Fibroblast of mammary gland (primary cell): ENCODE measurements at places on chromosomes 6 and 20.

- peak; percentile 93 for DNase-seq
Measured at GRCh38 chr6:20534295-20535262, at the start of gene CDKAL1. Gene CDKAL1 (plus strand): TSS chr6:20534457. CDS start chr6:20546351, 11,894 bp downstream.

GRCh38 chr6:138162111-138162954 is 594 bp downstream of the ARFGEF3 start:
- no peak for DNase-seq

GRCh38 chr6:26520237-26520849 is 17.8 kb upstream of the HMGN4 start:
- no peak for DNase-seq

DNA sequence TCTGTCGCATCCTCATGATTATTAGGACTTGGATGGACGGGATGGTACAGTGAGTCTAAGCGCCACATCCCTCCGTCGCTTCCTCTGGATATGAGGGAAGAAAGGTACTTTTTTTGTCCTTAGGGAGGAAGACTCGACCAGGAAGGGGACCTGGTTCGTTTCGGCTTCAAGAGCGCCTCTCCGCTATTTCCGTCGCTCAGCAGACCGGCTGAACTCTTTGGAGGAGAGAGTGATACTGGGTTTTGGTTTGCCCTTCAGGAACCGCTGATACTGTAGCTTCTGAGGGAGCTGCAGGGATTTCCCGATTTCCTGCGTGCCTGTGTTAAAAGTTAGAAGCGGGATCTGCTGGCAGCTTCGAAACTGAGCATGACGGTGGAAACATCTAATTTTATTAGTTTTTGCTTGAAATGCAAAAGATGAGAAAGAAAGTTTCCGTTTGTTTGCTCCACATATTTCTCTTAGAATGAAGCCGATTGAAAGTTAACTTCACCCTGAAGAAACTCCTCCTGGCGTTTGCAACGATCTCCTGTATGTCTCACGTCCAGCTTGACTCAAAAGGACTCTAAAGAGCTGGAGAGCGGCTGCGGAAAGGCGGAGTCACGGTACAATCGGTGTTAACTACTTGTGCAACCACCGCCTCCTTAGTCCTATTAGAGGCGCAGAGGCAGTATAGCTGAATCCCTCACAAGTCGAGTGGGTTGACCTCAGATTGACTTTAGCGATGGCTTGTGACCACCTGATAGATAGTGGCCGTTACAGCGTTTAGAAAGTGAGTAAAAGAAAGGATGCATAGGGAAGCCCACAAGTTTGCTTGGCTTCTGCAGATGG is 129.4 kb downstream of the TRIM27 start:
- peak; percentile 71 for DNase-seq

- DNase-seq: peak; percentile 43
Measured at GRCh38 chr6:45493761-45494160, 116.0 kb upstream of the SUPT3H start.

GRCh38 chr20:44113618-44114376 is 73.2 kb downstream of the JPH2 start:
- no peak for DNase-seq

- no peak for DNase-seq
Measured at GRCh38 chr20:57315976-57316480, 13.6 kb upstream of the SPO11 start.

GRCh38 chr6:163926642-163927041 is 512.1 kb downstream of the QKI start:
- peak; percentile 40 for DNase-seq

- no peak for DNase-seq
Measured at GRCh38 chr6:13195803-13196202, 132.5 kb downstream of the TBC1D7 start.

- no peak for DNase-seq
Measured at GRCh38 chr6:46526607-46527006, 35.4 kb upstream of the RCAN2 start.

GRCh38 chr20:57840066-57840465 is 130.3 kb upstream of the PMEPA1 start:
- no peak for DNase-seq

DNA sequence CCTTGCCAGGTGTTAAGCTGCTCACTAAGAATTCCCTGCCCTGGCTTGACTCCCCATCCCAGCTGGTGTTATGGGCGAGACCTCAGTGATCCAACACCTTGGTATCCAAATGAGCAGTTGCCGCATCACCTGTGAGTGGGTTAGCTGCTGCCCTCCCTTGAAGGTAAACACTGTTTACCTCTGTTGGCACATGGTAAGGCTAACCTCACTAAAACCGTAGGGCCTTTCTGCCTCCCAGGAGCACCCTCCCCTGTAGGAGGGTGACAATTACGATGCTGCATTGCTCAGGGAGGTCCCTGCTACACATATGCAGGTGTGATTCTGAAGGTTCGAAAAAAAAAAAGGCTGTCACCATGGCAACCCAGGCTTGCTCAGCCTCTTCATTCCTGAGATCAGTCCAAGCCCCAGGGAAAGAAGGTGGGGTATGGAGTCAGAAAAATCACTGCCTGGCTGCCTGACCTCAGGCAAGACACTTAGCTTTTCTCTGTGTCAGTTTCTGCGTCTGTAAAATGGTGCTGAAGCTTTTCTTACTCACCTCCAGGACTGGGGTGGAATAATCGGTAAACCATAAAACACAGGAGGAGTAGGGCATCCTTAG is 19.5 kb downstream of the PNPLA1 start:
- no peak for DNase-seq

GRCh38 chr20:6094063-6094462 is 28.8 kb downstream of the FERMT1 start:
- DNase-seq: no peak

DNA sequence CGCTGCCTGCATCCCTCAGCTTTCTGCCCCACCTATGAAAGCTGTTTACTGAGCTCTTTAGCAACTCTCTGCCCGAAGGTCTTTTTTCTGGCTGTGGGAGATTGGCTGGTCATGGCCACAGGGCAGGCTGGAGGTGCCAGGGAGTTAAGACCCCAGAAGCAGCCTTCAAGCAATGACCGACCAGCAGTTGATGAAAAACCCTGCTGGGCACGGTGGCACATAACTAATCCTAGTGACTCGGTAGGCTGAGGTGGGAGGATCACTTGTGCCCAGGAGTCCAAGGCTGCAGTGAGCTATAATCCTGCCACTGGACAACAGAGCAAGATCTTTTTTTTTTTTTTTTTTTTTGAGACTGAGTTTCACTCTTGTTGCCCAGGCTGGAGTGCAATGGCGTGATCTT is 20.4 kb upstream of the ITPR3 start:
- DNase-seq: no peak

DNA sequence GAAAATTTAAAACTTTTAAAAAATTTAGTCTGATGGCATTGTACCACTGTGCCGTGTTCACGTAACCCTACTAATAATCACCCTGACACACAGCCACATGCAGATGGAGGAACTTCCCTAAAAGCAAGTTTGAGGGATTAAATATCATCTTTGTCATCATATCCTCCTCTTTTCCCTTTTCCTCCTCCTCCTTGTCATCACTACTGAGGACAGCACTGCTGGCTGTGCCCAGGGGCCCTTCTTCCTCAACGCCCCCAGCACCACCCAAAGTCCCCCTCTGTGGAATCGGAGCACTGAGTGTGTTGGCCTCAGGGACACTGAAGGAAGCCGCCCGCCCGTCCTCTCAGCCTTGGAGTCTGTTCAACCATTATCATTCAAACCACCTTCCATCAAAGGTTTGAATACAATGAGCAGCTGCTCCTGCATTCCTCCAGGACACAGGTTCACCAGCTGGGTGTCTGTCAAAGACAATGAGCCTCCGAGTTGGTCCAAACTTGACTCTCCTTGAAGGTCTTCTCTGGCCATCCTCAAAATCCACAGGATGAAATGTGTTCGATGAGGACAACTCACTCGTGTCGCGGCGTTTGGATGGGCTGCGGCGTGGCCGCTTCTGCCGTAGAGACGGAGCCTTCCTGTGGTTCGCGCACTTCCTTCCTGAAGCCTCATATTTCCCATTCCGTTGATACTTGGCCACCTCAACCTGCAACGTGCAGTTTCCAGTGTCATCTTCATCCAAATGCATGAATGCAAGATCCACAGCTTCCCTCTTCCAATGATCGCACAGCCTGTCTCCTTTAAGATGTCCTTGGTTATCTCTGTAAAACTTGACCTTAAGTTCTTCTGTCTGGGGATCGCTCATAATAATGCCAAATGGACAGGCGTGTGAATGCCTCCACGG is 23.3 kb downstream of the NQO2 start:
- peak; percentile 3 for DNase-seq

GRCh38 chr20:36101192-36101591 is 53.3 kb upstream of the EPB41L1 start:
- DNase-seq: no peak

DNA sequence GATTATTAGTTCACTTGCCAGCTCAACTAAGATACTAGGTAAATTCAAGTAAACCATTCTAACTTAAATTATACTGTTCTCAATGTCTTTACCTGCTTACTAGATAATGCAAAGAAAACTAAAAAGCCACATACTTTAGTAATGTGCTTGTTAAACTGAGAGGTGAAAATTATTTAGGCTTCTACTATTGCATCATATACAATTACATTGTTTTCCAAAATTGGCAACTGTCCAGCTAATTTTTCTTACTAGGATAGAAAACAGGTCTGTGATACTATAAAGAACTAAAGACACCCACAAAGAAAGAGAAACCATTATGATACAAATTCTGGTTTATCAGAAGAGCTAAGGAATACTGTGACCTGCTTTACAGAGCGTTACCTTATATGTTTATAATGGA is 45.6 kb upstream of the ALDH8A1 start:
- DNase-seq: no peak

GRCh38 chr20:36153736-36154699 is 522 bp upstream of the EPB41L1 start:
- DNase-seq: peak; percentile 39

DNA sequence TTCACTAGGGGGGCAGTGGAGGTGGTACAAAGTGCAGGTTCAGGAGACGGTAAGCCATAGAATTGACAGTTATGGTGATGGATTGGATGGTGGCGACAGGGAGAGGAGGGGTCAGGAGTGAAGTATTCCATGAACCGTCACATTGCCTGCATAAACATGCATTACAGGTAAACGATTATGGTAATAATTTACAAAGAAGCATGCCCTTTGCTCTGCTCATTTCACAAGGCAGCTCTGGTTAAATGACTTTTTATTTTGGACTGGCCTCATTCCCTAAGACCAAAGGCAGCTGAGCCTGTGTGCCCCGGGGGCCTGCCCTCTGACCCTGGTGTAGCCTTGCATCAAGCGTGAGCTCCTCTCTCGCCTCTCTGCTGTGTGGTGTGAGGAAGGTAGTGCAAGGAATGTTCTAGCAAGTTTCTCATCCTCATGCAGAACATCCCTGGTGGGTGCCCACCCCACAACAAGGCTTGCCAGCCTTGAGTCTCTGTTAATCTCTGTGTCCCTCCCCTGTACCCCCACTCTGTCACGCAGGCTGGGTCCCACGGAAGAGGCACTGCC is 59.0 kb downstream of the PPP1R14C start:
- DNase-seq: no peak

- DNase-seq: no peak
Measured at GRCh38 chr20:62080249-62080990, 14.7 kb upstream of the TAF4 start.

- DNase-seq: no peak
Measured at GRCh38 chr20:32050851-32051556, 1.0 kb upstream of the HCK start.

GRCh38 chr6:79964607-79965081 is 17.3 kb upstream of the ELOVL4 start:
- DNase-seq: no peak

GRCh38 chr6:151876122-151876521 is 68.6 kb downstream of the ESR1 start:
- no peak for DNase-seq

- DNase-seq: no peak
Measured at GRCh38 chr20:54347166-54347833, 128.1 kb upstream of the DOK5 start.

DNA sequence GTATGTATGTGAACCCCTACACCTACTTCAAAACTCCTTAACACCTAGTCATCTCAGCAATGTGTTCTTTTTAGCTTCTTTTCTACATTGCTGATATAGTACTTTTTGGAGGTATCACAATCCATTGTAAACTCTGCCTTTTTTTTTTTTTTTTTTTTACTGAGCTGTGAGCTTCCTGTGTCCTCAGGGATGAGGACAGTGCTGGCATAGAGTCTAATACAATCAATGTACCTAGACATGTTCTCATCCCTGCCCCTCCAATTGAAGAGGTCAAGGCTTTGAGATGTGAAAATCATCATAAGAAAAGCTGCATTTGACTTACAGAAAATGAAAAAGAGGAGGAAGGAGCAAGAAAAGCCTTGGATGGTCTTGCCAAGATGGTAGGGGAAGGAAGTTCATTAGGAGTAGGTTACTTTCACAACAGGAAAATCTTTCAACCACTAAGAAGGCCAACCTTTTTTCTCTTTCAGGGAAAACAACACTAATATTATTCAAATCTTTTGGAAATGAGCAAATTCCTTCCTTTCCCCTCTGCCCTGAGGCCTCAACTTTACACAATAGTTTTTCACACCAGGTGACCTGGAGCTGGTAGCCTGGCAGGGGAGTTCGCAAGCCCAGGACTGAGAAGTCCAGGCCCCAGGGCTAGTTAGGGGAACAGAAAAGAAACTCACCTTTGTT is 2.8 kb upstream of the JARID2 start:
- DNase-seq: no peak

DNA sequence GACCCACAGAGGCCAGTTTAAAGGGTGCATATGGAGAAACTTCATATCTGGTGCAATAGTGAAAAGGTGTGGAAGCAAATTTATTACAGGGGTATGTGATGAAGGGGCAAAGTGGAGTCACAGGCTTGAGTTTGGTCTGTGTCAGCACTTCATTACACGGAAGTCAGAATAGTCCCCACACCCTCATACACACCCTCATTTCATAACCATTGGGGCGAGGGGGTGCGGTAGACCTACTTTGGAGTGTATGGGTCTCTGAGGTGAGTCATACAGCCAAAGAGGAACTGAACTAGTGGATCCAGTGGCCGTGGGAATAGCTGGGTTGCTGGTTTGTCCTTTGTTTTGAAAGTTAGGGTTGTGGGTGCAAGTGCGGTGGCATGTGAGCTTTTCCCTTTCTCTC is 3.3 kb downstream of the TM9SF4 start:
- no peak for DNase-seq

DNA sequence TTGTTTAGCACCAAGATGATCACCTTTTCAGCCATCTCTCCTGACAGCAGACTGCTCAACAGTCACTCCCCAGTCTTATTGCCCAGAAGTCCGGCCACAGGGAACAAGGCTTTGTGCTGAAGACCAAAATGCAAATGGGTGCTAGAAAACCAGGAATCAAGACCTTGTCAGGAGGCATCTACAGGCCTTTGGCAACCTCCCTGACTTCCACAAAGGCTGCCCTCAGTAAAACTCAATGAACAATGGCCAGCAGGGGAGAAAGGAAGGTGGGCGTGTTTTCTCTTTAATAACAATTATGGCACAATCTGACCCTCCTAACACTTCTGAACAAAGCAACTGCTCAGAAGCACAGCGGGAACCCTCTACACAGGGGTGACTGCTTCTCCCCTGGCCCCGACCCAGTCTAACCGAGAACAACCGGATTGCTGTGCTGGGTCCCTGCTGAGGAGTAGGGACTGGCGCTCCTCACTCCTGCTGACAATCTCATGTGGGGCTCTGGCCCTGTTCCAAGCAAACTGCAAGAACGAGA is 41.6 kb downstream of the PLCG1 start:
- no peak for DNase-seq

- DNase-seq: peak; percentile 45
Measured at GRCh38 chr20:17648315-17648646, 33.8 kb downstream of the RRBP1 start.
